CD8-positive, alpha-beta T cell (primary cell): ENCODE measurements at places on chromosomes 2 and 18.

DNA sequence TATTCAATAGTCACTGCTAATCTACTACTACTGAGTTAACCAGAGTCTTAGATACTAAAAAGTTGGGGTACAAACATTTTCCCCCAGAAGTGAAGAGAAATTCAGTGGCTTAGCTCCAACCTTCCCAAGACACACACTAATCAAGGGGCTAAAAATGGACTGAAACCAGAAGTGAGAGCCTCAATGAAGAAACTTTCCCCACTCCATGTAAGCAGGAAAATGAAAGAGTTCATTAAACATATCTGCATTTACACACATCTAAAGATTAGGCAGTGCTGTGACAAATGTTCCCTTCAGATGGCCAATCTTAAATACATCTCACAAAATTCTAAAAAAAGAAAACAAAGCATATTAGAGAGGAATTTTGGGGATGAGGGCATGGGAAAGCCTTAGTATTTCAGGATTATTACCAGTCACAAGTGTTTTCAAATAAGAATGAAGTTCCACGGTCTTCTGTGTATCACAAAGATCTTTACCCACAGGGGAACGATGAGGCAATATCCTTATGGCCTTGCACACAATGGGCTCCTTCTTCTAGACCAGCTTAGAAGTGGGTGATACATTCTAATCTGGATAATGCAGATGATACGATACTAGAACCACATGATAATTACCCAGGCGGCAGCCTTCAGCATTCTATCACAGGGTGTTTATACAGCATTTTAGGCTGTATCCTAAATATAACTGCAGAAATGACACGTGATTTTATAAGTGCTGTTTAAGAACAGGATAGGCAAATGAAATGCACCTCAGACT lies 17.1 kb downstream of the ANKRD44 start:
- DNase-seq, result peak; percentile 37

DNA sequence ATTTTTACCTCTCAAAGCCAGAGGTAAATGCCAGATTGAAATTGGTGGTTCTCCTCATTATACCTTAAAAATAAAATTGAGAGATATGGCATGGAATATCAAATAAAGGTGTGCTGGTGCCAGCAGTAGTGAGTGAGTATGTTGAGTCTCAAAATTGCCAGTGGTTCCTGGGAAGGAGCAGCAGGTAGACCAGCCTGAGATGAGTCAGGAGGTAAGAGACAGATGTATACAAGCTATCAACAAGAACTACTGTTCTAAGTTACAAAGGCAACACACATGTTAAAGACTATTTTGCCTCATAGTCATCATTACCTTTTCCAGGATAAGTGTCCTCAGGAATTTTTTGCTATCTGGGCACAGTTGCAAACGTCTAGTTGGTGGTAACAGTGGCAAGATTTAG lies 1.3 kb upstream of the UPP2 start:
- no peak for DNase-seq

DNA sequence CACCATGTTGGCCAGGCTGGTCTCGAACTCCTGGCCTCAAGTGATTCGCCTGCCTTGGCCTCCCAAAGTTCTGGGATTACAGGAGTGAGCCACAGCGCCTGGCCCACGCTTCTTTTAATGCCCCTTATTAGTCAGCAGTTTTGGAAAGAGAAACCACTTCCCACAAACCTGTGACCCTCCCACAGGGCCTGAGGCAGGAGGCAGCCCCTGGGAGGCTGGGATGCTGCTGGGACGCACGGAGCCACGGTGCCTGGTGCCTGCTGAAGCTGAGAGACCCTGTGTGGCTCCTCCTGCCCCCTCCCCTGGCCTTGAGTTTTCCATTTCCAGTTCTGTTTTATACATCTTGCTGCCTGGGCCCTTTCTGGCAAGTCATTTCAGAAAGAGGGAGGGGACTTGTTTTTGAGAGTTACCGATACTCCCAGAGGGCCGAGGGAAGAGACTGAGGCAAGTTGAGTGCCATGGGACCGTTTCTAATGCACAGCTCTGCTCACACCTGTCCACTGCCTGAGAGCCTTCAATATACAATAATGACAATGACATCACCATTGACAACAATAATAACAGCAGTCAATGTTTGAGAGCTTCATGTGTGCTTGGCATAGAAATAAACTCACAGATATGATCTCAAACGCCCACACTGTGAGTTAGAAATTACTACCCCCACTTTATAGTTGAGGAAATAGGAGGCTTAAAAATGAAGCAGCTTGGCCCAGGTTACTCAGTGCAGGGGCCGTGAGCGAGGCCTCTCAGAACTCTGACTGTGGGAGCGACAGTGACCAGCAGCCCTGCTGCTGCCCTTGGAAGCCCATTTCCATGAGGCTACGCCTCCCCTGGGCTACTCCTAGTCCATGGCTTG lies 78.1 kb upstream of the YWHAQ start:
- DNase-seq, result no peak

- DNase-seq, result no peak
These were observed 55.9 kb upstream of the ATL2 start for GRCh38 chr2:38432820-38433606.

- DNase-seq, result no peak
These were observed 492.9 kb upstream of the ZEB2 start for GRCh38 chr2:145012806-145013205.

- DNase-seq, result no peak
These were observed 83.1 kb downstream of the FAM210A start for GRCh38 chr18:13643261-13643751.

- DNase-seq, result no peak
These were observed 155.6 kb downstream of the FSIP2 start for GRCh38 chr2:185894223-185894622.

DNA sequence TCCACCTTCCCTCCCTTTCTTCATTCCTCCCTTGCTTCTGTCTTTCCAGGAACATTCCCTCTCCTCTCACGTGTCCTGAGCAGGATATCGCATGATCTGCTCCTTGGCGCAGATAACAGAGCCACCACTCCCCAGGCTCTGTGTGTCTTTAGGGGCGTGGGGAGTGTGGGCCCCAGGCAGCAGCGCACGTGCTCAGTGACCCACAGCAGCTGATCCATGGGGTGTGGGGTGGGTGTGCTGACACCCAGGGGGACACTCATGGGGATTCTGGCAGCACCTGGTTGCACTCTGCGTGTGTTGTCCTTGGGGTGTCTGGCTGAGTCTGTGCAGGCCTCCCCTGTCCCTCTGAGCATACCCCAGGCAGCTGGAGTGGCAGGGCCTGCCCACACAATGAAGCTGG lies 9.9 kb upstream of the FOSL2 start:
- no peak for DNase-seq
